ENCODE measurements at places on chromosomes 13 and 19.

- DNase-seq: no peak
Observed at GRCh38 chr13:113864273-113864890, 506 bp upstream of the GAS6 start.

DNA sequence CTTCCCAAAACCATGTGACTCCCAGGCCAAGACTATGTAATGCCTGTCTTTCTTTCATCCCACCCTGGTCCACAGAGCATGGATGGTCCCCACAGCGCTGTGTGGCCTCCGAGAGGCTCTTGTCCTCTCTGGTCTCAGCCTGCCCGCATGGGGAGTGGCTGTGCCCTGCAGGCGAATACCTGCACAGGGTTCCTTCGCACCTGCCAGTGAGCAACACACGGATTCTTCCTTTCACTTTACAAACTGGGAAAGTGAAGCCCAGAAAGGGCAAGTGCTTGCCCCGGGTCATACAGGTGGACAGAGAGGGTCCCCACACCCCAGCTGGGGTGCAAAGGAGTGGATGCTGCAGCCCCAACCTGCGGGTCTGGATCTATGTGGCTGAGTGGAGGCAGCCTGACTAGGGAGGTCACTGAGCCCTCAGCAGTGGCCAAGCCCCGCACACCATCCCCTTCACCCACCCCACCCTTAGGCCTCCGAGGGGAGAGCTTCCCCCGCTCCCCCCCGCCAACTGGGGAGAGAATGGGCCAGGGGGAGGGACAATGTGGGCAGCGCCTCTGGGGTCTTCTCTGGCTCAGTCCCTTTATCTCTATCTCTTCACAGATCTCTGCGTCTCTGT is 747 bp upstream of the MARK4 start:
- DNase-seq: no peak

DNA sequence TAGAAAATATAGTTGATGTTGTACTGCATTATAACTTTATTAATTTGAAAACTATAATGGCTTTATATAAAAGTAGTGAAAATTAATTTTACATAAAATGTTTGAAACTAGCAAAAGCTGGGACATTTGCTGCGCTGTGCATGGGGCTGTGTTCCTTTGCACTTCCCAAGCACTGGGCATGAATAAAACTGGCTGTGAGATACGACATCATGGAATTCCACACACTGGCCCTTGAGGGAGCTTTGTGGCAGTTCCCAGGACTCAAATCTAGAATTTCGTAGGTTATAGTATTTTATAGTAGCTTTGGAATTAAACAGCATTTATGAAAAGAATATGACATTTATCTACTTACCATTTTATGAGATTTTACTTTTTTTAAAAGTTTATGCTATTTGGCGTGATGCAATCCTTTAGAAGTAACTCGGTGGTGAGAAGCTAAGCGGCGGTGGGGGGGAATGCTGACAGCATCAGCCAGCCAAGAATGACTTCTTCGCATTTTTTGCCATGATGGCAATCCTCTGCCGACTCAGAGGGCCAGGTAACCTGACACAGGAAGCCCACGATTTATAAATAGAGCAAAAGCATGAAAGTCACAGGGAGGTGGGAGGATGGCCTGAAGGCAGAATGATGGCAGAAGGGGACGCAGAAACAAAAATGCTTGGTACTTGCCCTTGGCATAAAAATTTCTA is 553.5 kb downstream of the MYO16 start:
- no peak for DNase-seq

DNA sequence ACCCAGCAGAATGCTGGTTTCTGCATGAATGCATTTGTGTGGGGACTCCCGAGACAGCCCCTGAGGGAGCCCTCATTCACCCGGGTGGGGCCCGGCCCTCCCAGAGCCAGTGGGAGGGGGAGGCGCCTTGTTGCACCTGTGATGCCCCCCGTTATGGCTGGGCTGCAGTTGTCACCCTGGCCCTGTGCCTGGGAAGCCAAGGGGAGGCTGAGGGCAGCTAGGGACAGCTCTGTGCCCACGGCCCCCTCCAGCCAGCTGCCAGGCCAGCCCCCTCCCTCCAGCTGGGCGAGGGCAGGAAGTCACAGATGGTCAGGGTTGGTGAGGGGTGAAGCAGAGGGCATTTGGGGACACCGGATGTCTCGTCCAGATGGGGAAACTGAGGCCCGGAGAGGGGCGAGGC is 26.1 kb downstream of the NFIC start:
- no peak for DNase-seq

DNA sequence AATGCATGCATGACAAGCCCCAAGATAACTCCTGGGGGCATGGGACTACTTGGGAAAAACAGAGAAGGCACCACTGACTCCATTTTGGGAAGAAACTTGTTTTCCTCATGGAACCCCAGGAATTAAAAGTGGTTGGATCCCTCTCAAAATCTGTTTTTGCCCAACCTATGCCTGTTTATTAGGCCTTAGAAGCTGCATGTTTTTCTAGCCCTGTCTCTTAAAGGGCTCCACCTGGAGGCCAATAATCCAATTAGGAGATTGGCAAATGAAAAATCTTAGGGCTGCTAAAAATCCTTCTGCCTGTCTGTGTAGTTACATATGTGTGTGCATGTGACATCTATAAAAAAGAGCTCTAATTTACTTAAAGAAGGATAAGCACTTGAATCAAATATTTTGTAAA is 26.9 kb downstream of the MED4 start:
- DNase-seq: no peak

DNA sequence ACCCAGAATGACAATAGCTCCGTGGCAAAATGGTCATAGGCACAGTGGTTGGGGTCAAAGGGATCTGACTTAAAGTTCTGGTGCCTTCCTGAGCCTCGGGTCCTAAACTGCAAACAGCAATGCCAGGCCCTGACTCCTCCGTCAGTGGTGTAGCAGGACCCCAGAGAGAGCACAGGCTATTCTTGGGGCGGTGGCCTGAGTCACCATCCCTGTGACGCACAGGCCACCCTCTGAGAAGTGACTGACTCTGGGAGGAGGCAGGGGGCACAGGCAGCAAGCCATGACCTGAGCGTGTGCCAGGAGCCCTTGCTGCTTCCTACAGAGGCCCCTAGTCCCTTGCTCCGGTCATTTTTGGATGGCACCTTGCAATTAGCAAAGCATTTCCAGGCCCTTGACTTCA is 18.7 kb downstream of the PLVAP start:
- no peak for DNase-seq

DNA sequence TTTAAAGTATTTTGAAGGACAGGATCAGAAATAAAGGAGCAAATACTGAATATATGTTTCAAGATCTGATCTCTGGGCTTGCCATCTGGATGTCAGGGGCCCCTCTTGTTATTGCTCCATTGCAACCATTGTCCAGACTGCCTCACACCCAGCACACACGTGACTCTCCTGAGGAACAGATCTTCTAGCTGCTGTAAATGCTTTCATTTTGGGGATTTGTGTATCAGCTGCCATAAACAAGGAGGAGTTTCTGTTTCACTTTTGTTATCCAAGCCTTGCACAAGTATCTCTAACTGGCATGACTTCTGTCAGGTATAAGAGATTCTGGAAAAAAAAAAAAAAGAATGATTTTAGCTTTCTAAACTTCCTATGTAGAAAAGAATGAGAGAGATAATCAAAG is 1624.1 kb upstream of the PRR20A start:
- DNase-seq: no peak

DNA sequence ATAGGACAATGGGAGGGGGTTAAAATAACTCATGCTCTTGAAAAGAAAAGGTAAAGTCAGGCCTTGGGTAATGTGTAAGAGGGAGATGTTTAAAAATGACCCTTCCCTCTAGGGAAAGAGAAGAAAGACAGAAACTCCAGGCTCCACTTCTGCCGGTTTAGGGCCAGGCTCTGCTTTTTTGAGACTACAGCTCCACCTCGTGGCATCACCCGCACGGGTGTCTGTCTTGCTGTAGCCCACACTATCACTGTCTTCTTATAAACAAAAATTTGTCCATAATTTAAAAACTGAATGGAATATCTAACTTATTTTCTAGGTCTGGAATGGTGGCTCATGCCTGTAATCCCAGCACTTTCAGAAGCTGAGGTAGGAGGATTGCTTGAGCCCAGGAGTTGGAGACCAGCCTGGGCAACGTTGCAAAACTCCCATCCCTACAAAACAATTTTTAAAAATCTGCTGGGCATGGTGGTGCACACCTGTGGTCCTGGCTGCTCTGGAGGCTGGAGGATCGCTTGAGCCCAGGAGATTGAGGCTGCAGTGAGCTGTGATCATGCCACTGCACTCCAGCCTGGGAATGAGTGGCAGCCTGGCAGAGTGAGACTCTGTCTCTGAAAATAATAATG is 65.1 kb upstream of the GTF3A start:
- DNase-seq: no peak

- DNase-seq: no peak
Observed at GRCh38 chr13:100600461-100600860, 11.9 kb upstream of the GGACT start.

- DNase-seq: no peak
Observed at GRCh38 chr13:87536499-87536898, 134.7 kb upstream of the SLITRK5 start.

DNA sequence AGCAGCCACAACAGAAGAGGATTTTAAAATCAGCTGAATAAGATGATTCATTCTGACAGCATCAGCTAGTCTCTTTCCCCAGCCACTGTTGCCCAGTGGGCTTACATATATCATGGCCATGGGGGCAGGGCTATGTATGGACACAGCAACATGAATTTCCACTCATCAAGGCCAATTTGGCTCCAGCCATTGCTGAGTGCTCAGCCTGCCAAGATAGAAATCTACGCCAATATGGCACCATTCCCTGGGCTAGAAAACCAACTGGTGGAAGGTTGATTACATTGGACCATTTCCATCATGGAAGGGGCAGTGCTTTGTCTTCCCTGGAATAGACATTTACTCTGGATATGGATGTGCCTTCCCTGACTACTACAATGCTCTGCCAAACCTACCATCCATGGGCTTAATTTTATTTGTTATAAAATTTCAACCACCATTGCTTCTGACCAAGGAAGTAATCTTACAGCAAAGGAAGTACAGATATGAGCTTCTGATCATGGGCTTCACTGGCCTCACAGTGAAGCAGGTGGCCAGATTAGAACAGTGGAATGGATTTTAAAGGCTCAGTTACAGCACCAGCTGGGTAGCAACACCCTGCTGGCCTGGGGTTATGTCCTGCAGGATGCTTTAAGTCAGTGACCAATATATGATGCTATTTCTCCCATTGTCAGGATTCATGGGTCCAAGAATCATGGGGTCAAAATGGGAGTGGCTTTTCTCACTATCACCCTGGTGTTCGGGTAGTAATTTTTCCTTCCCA is 9.8 kb upstream of the ALOX5AP start:
- DNase-seq: no peak
